Activated CD8-positive, alpha-beta memory T cell treated with anti-CD3 and anti-CD28 coated beads, Interleukin-2, amount 50 U/mL, for 4 hours (primary cell): ENCODE measurements at places on chromosomes 5 and 9.

DNA sequence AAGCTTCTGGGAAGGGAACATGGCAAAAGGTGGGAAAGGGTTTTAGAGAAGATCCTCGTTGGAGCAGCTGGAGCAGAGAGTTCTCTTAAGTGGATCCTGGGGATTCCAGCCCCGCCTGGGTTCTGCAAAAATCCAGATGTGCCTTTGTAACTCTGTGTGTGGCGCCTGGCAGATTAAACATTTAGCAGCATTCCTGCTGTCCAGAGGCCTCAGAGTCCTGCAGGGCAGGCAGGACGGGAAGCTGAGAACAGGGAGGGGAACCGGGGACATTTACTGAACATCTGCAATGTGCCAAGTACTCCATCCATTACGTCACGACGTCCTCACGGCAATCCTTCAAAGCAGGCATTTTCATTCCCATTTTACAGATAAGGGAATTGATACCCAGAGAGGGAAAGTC is 6.0 kb downstream of the EIF4E1B start:
- no peak for DNase-seq

- no peak for DNase-seq
Observed at GRCh38 chr5:27906931-27907601, 868.7 kb upstream of the CDH9 start.

DNA sequence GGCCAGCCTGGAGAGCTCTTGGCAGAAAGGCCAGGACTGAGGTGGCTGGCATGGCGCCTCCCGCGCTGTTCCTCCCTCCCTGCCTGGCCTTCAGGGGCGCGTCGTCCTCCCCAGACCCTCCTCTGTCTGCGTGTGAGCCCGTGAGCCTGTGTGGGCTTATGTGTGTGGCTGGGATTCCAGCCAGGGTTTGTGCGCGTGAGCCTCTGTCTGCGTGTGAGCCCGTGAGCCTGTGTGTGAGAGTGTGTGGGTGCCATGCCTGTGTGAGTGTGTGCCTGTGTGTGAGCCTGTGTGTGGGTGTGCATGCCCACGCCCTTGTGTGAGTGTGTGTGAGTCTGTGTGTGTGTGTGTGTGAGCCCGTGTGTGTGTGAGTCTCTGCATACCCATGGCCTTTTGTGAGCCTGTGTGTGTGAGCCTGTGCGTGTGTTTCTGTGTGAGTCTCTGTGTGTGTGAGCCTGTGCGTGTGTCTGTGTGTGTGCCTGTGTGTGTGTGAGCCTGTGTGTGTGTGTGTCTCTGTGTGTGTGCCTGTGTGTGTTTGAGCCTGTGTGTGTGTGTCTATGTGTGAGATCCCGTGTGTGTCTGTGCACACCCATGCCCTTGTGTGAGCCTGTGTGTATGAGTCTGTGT is 13.0 kb downstream of the RXRA start:
- no peak for DNase-seq

- DNase-seq: no peak
Observed at GRCh38 chr9:69036309-69036708, 757 bp downstream of the FXN start.

GRCh38 chr5:81245871-81246235 is 12.7 kb downstream of the CKMT2 start:
- DNase-seq: no peak

- DNase-seq: no peak
Observed at GRCh38 chr5:43338862-43339261, 25.6 kb upstream of the HMGCS1 start.

DNA sequence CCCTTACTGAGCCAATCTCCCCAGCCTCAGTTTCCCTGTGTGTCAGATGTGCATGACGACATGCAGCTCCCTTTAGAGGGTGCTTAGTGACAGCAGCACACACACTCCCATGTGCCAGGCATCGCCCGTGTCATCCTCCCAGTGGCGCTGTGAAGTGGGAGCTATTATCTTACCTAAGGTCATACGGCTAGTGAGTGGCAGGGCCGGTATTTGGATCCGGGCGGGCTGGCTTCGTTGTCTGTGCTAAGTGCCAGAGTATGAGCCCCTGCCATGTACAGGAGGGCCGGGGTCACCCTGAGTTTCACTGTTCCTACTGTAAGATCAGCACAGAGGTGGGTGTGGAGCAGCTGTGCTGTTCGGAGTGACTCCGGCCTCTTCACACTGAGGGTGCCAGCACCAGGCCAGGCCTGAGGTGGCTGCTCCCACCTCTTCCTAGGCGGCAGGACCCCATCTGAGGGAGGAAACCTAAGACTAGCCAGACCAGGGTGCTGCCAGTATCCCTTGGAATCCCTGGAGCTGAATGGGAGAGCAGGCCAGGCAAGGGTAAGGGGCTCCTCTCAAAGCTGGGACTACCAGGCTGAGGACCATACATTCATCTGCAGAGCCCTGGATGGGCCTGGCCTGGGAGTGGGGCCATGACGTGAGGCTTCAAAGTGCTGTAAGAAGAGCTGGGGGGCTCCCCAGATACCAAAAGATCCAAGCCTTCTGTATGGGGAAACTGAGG is 22.5 kb downstream of the AQP7 start:
- DNase-seq: no peak

- no peak for DNase-seq
Observed at GRCh38 chr5:135227064-135228022, 171.7 kb downstream of the MACROH2A1 start.

- no peak for DNase-seq
Observed at GRCh38 chr5:134091626-134092121, 22.8 kb upstream of the TCF7 start.

DNA sequence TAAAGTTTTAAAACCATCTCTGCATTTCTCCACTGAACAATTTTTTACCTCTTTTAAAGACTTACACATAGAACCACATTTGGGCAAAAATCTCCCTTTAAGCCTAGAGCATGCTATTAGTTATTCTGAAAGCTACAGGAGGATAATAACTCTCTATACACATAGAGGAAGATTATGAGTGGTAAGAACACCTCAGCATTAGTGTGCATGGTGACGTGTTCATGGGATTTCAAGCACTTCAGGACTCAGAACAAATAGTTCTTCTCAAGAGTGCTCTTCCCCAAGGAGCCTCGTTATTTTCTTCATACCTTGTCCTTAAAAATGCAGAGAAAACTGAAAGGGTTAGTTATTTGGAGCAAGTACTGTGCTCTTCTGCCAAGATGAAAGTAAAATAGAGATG is 256.9 kb upstream of the TUSC1 start:
- no peak for DNase-seq

DNA sequence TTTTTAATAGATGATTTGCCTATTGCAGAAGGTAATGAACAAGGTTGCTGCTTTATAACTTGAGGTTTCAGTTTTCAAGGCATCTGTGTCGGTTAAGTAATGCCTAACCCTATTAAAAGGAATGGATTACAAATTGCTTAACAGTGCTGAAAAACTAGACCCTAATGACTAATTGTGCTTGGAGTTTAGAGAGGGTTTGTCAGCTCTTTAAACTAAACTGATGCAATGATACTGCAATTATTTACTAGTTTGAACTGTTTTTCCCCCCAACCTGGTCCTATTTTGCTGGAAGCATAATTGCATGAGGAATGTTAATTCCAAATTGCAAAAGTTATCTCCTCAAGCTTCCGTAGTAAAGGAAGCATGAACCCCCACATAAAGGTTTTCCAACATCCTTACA is 39.3 kb upstream of the TLX3 start:
- DNase-seq: no peak

GRCh38 chr5:100818340-100818739 is 84.7 kb downstream of the ST8SIA4 start:
- DNase-seq: no peak

- no peak for DNase-seq
Observed at GRCh38 chr5:57366744-57367143, 115.9 kb downstream of the ACTBL2 start.

GRCh38 chr5:171681677-171682076 is 103.9 kb upstream of the SMIM23 start:
- no peak for DNase-seq

GRCh38 chr5:93476251-93476742 is 104.7 kb downstream of the NR2F1-AS1 start:
- DNase-seq: no peak

DNA sequence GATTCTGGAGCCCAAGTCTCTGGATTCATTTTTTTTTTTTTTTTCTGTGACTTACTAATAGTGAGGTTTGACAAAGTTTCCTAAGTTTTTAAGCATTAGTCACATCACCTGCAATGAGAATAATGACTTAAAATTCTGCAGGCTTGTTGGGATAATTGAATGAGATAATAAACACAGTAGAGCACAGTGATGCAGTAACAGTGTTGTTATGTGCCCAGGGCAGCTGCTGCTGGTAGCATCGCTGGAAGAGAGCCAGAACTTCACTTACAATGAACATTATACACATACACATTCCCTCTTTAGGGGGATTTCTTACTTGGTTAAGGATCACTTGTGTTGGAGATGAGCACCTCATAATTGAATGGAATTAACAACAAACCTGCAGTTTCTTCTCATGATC is 78.9 kb downstream of the ALDH7A1 start:
- no peak for DNase-seq

GRCh38 chr5:64637144-64637543 is 53.2 kb upstream of the SHISAL2B start:
- no peak for DNase-seq

GRCh38 chr5:71697967-71698366 is 21.1 kb upstream of the CARTPT start:
- DNase-seq: no peak

DNA sequence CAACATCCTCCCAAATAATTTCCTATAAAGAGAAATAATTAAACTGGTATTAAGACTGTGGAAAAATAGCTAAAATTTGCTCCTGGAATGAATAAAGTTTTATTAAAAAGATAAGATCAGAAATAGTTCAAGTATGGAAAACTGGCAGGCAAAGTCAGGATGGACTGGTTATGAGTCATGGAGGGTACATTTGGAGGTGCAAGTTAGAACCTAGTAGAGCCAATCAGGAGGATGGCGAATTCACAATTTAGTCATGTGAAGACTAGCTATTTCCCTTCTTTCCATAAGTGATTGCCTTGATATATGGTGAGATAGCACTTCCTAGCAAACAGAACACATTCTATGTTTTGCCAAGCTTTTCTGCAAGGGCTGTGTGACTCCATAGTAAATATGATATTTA is 1303.5 kb downstream of the EFNA5 start:
- no peak for DNase-seq

- no peak for DNase-seq
Observed at GRCh38 chr9:101673642-101674041, 64.8 kb downstream of the GRIN3A start.

GRCh38 chr9:36948051-36948450 is 86.0 kb downstream of the PAX5 start:
- DNase-seq: no peak

DNA sequence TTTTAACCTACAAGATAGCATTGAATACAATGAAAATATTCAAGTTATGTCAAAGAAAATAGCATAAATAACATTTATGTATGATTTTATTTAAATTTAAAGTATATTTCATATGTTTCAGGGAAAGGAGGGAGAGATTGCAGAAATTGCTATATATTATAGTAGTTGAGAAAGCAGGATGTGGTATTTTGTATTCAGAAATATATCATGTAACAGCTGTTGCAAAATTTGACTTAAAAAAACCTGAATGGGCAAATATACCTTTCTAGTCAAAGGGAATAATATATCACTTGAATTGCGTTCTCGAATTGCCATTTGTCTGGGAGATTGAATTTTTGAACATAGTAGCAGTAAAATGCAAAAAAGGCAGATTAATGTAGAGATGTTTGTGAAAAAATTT is 80.6 kb downstream of the PAM start:
- DNase-seq: no peak

GRCh38 chr9:109251080-109251775 is 69.6 kb downstream of the EPB41L4B start:
- DNase-seq: no peak

DNA sequence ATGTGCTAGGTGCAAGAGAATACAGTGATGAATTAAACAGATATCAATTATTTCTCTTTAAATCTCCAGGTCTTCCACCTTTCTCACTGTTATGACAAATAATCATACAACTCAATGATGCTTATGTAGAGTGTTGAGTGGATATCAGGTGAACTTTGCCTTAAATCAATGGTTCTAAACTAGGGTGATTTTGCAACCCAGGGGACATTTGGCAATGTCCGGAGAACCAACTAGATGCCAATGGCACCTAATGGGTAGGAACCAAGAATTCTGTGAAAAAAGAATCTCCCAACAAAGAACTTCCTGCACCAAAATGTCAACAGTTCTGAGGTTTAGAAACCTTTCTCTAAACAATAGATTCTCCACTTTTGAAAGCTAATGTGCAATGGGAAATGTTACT is 52.0 kb upstream of the GDNF start:
- no peak for DNase-seq

- no peak for DNase-seq
Observed at GRCh38 chr9:15469862-15470261, 40.9 kb downstream of the PSIP1 start.

GRCh38 chr9:4131946-4132345 is 167.9 kb downstream of the GLIS3 start:
- DNase-seq: no peak

- no peak for DNase-seq
Observed at GRCh38 chr9:38357350-38358114, 35.0 kb upstream of the ALDH1B1 start.

GRCh38 chr5:67245259-67245846 is 48.8 kb upstream of the CD180 start:
- no peak for DNase-seq

- no peak for DNase-seq
Observed at GRCh38 chr5:97133101-97133500, 9.3 kb downstream of the LIX1 start.

GRCh38 chr9:95045751-95046150 is 271.8 kb downstream of the FANCC start:
- DNase-seq: no peak

GRCh38 chr5:153308282-153308681 is 182.2 kb upstream of the GRIA1 start:
- no peak for DNase-seq

DNA sequence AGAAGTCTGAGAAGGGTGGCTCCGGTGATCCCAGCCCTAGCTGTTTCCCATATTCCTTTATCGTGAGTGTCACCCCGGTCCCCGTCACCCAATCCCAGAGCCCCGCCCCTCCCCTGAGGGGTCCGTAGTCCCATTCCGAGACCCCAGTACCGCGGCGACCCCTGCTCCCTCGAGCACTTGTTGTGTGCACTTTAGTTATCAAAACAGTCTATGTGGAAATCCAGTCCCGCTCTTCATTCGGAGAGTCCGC is 223 bp downstream of the LRSAM1 start:
- DNase-seq: no peak

DNA sequence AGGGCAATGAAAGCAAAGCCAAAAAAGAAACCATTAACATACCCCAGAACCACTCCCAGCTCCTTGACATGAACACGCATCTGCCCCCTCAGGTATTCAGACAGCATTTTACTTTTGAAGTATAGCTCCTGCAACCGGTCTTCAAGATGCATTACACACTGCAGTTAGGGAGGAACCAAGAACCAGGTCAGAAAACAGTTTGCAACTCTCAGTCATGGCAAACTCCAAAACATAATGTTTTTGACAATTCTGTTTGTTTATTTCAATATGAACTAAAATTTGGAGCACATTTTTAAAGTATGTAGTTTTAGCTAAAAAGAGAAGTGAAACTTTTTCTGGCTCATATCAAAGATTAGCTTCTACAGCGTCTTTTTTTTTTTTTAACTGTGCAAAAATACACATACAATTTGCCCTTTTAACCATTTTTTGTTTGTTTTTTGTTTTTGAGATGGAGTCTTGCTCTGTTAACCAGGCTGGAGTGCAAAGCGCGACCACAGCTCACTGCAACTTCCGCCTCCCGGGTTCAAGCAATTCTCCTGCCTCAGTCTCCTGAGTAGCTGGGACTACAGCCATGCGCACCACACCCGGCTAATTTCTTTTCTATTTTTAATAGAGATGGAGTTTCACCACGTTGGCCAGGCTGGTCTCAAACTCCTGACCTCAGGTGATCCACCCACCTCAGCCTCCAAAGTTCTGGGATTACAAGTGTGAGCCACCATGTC is 12.2 kb upstream of the RAPGEF6 start:
- DNase-seq: no peak
